ENCODE measurements at places on chromosomes 16 and 17. TPM values are rescaled to one million over a fixed set of nuclear protein-coding genes. Genes with fewer than 3 reads are reported as not detected.
A peak's percentile ranks its signal among the peaks of the same experiment; 100 is the strongest.

Gene SCGB1C2
- not detected for total RNA-seq

- no peaks in the 10 kb centered on the region for H3K4me1 ChIP-seq
- no peak overlapping the region for H3K4me3 ChIP-seq
- no peak overlapping the region for H3K27ac ChIP-seq
- no peak for DNase-seq
Measured at GRCh38 chr17:15398291-15398690, 56.9 kb upstream of the TEKT3 start.

DNA sequence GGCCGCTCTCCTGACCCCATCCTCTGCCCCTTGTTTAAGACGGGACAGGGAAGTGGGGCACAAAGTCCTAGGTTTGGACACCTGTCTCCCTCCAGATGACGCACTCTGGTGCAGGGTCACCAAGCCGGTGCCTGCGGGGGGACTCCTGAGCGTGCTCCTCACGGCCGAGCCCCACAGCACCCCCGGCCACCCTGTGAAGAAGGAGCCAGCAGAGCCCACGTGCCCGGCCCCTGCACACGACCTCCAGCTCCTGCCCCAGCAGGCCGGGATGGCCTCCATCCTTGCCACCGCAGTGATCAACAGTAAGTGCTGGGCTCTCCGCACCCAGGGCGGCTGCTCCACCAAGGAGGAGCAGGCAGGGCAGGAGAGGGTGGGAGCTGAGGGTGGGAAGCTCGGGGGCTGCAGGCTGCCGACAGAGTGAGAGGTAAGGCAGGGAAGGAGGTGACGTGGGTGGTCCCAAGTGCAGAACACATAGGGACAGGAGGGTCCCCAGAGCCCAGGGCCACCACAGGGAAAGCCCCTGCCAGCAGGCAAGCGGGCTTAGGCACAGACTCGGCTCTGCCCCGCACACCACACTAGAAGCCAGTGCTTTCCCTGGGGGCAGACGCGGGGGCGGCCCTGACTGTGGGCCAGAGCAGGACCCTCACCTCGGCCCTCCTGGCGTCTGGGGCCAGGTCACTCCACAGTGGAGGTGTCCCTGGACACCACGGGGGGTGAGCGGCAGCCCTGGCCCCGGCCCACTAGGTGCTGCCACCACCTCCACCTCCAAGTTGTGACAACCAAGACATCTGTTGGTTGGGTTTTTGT lies 42.1 kb upstream of the ZC3H18 start:
- H3K27me3 ChIP-seq: no peaks in the 10 kb centered on the region
- DNase-seq: no peak
- no peak overlapping the region for H3K27ac ChIP-seq
- peaks cover 7% of the 10 kb centered on the region for H3K36me3 ChIP-seq
- peaks cover 22% of the 10 kb centered on the region for H3K4me1 ChIP-seq

DNA sequence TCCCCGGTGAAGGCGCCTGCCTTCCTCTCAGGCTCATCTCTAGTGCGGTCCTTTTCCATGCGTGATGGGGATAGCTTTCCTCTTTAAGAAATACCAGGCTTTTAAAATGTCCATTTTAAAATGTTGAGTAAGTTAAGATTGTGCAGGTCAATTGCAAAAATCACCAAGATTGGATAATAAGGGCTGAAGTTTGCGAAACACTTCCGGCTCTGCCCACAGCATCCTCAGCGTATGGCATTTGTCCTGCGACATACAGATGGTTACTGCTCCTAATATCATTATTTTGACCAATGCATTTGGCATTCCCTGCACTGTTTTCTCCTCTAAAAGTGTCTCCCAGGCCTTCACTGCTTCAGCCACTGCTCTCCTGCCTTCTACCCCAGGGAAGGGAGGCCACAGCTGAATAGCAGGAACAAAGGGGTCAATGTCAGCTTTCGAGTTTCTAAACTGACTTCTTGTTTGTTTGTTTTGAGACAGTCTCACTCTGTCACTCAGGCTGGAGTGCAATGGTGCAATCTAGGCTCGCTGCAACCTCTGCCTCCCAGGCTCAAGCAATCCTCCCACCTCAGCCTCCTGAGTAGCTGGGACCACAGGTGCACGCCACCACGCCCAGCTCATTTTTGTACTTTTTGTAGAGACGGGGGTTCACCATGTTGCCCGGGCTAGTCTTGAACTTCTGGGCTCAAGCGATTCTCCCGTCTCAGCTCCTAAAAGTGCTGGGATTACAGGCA lies 91.9 kb downstream of the CRISPLD2 start:
- no peak overlapping the region for H3K27ac ChIP-seq
- H3K4me1 ChIP-seq: no peaks in the 10 kb centered on the region
- no peak for DNase-seq
- no peaks in the 10 kb centered on the region for H3K27me3 ChIP-seq
- H3K4me3 ChIP-seq: no peak overlapping the region
- no peaks in the 10 kb centered on the region for H3K36me3 ChIP-seq

GRCh38 chr17:29591146-29591736 lies 1.7 kb upstream of the ANKRD13B start:
- peak overlapping the region; percentile 74 for H3K27ac ChIP-seq
- peak overlapping the region; percentile 56 for H3K4me3 ChIP-seq
- H3K4me1 ChIP-seq: peaks cover 39% of the 10 kb centered on the region
- no peaks in the 10 kb centered on the region for H3K27me3 ChIP-seq
- no peak for DNase-seq

GRCh38 chr16:68640972-68641371 lies 4.1 kb upstream of the CDH3 start:
- no peak overlapping the region for H3K4me3 ChIP-seq
- H3K27me3 ChIP-seq: no peaks in the 10 kb centered on the region
- no peak for DNase-seq
- H3K36me3 ChIP-seq: no peaks in the 10 kb centered on the region
- peaks cover 18% of the 10 kb centered on the region for H3K4me1 ChIP-seq

DNA sequence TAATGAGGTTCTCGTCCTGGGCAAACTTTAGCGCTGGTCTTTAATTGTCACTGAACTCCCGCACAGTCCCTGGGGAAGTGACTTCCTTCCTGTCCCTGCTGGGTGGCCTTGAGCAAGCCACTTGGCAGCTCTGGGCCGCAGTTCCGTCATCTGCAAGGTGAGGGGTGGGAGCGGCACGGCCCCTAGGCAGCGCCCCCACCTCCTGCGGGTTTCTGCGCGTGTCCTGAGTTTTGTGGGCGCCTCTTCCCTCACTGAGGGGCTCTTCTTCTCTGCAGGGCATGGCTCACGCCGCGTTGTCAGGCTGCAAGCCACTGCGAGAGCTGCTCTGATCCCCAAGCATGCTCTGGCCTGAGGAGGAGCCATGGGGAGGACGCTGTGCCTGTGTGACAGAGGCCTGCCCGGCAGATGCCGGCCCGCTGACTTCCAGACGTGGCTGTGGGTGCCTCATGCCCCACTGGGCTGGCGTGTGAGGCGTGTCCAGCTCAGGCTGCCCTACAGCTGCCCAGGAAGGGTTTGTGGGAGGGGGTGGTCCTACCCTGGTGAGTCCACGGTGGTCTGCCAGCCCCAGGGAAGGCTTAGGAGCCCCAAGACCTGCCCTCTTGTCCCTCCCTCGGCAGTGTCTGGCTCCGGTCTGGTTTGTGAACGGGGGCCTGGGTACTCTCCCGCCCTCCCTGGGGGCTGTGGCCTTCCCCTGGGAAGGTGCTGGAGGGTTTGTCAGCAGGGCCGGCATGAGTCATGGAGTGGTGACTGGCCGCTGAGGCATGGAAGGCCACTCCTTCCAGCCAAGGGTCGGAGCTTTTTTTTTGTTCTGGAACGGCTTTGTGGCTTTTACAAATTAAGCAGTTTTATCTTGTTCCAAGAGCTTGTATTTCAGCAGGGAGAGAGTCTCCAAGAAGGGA lies 182.0 kb downstream of the SEC14L1 start:
- H3K4me1 ChIP-seq: peaks cover 59% of the 10 kb centered on the region
- DNase-seq: peak; percentile 81
- no peaks in the 10 kb centered on the region for H3K27me3 ChIP-seq
- no peak overlapping the region for H3K4me3 ChIP-seq
- peak overlapping the region; percentile 96 for H3K27ac ChIP-seq

Gene SLC52A1
- not detected for total RNA-seq

DNA sequence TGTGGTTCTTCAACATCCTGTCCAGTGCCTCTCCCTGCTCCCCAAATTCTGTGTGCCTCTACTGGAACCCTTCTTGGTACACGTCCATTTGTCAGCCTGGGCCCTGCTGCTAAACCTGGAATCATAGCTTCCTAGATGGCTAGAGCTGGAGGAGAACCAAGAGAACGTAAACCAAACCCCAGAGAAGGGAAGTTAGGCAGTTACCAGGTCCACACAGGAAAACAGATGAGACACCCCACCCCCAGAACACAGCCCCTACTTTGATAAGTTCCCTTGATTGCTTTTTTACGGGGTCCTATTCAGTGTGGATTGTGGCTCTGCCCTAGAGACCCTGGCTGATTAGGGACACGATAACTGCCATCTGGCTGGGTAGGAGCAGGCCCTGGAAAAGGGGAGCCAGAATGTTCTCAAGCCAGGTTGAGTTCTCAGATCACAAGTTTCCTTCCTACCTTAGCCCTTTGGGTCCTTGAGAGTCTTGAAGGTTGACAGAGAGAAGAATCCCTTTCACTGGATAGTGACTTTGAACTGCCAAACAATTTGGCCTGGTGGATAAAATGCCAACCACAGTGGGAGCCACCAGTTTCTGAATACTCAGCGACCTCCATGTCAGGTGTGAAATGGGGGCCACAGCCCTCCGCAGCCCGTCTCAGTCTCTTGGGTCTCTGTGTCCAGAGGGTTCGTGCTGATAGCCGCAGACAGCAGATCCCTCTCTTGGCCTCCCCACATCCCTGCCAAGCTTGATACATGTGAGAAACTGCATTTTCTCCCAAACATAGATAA lies 7.9 kb downstream of the TBX4 start:
- H3K36me3 ChIP-seq: no peaks in the 10 kb centered on the region
- no peak overlapping the region for H3K4me3 ChIP-seq
- no peak for DNase-seq
- H3K27me3 ChIP-seq: no peaks in the 10 kb centered on the region

- no peak overlapping the region for H3K4me3 ChIP-seq
- H3K4me1 ChIP-seq: no peaks in the 10 kb centered on the region
- no peak for DNase-seq
- no peaks in the 10 kb centered on the region for H3K36me3 ChIP-seq
- no peaks in the 10 kb centered on the region for H3K27me3 ChIP-seq
Measured at GRCh38 chr17:22512506-22512905, 820.2 kb downstream of the KCNJ18 start.

DNA sequence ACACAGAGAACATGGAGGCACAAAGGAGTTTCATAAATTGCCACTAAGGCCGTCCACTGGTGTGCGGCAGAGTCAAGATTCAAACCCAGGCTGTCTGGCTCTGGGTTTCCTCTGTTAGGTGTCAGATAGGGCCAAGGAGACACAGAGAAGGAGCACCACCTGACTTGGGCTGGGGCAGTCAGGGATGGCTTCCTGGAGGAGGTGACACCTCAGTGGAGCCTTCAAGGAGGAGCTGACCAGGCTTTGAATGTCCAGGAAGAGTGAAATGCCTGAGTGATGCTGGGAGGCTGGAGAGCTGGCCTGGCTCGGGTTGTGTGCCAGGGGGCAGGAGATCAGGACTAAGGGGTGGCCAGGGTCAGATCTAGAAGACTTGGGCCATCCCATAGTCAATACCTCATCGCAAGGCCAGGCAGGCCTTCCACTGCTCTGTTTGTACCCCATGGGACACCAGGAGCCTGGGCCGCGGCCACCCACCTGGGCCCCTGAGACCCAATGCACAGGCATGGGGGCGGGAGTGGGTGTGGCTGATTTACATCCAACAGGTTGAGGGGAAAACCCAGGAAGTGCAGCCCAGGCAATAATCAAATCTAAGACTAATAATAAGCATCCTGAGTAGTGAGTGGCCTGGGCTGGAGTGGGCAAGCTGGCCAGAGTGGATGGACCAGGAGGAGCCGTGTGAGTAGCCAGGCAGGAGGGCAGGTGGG lies 73.7 kb downstream of the USP22 start:
- no peak overlapping the region for H3K4me3 ChIP-seq
- H3K27ac ChIP-seq: peak overlapping the region; percentile 30
- no peaks in the 10 kb centered on the region for H3K36me3 ChIP-seq
- no peak for DNase-seq
- H3K4me1 ChIP-seq: peaks cover 23% of the 10 kb centered on the region
- H3K27me3 ChIP-seq: no peaks in the 10 kb centered on the region

DNA sequence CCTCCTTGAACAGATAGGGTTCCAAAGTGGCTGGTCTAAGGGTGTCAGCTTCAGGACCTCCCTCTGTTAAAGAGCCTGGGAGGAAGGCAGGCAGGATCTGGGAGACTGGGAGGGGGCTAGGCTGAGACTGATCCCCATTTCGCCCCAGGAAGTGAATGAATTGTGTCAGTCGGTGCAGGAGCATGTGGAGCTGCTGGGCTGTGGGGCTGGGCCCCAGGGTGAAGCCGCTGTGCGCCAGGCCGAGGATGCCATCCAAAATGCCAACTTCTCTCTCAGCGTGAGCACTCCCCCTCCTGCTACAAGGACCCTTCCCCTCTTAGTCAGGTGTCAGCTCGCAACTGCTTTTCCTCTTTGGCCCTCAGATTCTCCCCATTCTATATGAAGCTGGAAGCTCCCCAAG lies 6.1 kb downstream of the CARMIL2 start:
- no peak for DNase-seq
- no peak overlapping the region for H3K4me3 ChIP-seq
- no peak overlapping the region for H3K27ac ChIP-seq
- peaks cover 6% of the 10 kb centered on the region for H3K4me1 ChIP-seq

GRCh38 chr16:48131201-48131935 lies 24.4 kb downstream of the ABCC12 start:
- H3K27ac ChIP-seq: no peak overlapping the region
- no peak for DNase-seq
- no peaks in the 10 kb centered on the region for H3K4me1 ChIP-seq
- H3K36me3 ChIP-seq: no peaks in the 10 kb centered on the region

Gene CDRT4
- 1.8 TPM for total RNA-seq

Gene GAS7
- 0.34 TPM for total RNA-seq

GRCh38 chr16:1257561-1258224 lies 1.8 kb downstream of the TPSD1 start:
- no peak for DNase-seq
- H3K36me3 ChIP-seq: no peaks in the 10 kb centered on the region
- no peaks in the 10 kb centered on the region for H3K27me3 ChIP-seq
- H3K27ac ChIP-seq: no peak overlapping the region
- no peaks in the 10 kb centered on the region for H3K4me1 ChIP-seq

Gene HS3ST6
- not detected for total RNA-seq

DNA sequence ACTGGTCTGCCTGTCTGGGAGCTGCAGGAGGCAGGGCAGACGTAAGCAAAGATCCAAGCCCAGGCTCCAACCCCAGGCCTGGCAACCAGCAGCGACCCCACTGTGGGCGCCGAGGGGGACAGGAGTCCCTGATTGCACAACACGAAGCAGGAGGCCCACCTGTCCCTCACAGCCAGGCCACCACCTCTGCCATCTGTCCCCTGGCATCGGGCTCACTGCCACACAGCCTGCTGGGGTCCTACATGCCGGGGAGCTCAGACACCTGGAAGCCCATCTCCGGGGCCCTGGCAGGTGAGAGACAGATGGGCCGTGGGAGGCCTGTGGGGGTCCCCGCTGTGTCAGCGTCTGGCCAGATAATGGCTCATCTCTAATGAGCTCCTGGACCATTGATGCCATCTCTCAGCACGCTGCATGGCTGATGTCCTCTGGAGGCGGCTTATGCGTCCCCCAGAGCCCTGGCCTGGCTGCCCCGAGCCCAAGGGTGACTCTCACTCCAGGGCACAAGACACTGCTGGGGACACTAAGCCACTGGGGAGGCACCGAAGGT lies 11.3 kb upstream of the RASD1 start:
- no peaks in the 10 kb centered on the region for H3K36me3 ChIP-seq
- no peaks in the 10 kb centered on the region for H3K27me3 ChIP-seq
- H3K4me1 ChIP-seq: no peaks in the 10 kb centered on the region
- H3K4me3 ChIP-seq: no peak overlapping the region
- H3K27ac ChIP-seq: no peak overlapping the region

Gene ZCCHC14
- 34.0 TPM for total RNA-seq

Gene NPTX1
- 0.57 TPM for total RNA-seq

All from Caco-2 (cell line).